NCI-H1092 (cell line): ENCODE measurements at places on chromosomes 5 and 9.

DNA sequence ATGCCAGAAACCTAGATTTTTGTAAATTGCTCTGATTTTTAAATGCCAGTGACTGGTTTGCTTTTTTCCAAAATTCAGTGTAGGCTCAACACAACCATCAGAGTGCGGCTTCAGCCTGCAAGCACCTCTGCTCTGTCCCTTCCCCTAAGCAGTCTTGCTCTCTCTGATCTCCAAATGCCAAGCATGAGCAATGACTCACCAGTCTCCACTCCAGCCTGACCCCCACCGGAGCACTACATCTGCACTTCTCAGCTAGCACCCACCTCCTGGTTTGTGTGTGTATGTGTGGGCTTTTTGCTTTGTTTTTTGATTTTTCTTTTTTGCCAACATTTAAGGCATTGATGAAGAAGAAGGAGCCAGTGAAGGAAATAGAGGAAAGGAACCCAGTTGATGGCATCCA is 61.4 kb upstream of the ADRA1B start:
- no peak for DNase-seq

DNA sequence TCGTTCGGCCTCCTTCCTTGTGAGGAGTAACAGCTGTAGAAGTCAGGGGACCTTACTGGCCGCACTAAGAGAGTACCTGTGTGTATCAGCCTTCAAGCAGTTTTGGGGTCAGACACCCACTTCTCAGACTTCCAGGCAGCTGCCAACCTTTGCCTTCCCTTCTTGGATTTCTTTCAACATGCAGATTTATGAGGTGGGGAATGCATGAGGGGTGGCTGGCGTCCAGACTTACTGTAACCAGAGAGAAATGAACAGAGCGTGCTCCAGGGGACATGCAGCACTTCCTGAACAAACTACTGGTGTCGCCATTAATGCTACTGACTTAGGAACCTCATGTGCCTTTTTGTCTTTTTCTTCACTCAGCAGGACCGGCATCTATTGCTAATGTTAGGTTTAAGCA is 46.7 kb downstream of the INSYN2B start:
- no peak for DNase-seq

DNA sequence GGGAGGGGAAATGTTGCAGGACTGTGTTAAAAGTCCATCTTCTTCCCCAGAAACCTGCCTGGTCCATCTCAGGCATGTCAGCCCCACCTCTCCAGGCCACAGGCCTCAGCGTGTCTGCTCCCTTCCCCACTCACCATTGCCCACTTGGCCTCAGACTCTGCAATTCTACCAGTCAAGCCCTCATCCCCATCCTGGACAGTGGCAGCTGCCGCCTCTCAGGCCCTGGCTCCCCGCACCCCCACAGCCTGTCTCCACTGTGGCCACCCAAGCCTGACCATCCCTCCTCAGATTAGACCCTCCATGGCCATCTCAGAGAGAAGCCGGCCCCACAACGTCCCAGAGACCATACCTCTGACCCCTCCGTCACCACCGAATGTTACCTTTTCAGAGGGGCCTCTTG is 89.9 kb downstream of the BARX1 start:
- DNase-seq = no peak

- no peak for DNase-seq
These were observed 9.6 kb downstream of the KIF2A start for GRCh38 chr5:62315376-62316175.

GRCh38 chr9:118059484-118060278 is 355.5 kb downstream of the TLR4 start:
- DNase-seq = no peak

- peak; percentile 72 for DNase-seq
These were observed 96.8 kb downstream of the ZNF608 start for GRCh38 chr5:124649491-124650146.

DNA sequence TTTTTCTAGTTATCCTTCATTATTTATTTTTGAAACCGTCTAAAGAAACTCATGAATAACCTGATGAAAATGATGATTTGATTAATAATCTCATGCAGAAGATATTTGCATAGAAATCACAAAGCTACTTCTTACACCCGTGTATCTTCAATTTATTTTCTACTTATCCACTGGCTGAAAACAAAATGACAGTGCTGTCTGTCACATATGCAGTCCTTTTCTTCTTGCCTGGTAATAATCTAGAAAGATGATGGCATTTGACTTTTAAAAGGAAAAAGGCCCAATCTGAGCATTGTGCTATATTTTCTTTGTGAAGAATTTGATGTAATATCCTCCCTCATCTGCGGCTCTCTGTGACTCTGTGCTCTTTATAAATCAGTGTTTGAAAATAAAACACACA is 253.3 kb downstream of the PRR16 start:
- no peak for DNase-seq

- no peak for DNase-seq
These were observed 44.2 kb downstream of the FAF2 start for GRCh38 chr5:176492431-176492830.

DNA sequence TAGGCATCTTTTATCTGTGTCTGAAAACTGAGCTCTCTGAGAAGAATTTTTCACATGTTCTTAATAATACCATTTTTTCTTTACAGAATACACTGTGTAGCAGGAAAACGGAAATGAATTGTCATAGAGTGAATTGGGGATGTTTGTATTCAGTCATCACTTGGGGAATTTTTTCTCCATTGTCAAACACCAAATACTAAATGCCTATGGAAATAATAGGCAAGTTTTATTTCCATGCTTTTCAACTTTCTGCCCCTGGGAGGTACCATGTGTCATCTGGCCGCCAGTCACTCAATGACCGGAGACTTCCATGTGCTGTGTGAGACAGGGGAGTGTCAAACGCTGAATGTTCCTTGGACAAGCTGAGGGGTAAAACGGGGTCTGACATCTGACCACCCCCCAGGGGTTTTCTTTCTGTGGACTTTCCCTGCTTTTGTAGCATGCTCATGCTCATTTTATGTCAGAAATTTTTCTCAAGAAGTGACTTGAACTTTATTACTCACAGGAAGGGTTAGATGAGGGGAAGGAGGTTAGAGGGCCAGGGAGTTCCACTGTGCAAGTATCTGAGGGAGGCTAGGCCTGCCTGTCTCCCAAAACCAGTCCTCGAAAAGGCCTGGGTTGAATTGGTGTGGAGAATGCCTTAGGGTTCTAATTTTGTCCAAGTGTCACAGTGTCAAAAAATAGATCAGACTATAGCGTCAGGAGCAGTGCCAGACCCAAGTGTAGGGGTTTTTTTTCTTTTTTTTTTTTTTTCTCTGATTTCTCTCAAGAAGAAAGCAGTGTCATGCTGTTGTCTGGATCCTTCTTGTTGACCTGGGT is 438.6 kb downstream of the AGTPBP1 start:
- DNase-seq = no peak

DNA sequence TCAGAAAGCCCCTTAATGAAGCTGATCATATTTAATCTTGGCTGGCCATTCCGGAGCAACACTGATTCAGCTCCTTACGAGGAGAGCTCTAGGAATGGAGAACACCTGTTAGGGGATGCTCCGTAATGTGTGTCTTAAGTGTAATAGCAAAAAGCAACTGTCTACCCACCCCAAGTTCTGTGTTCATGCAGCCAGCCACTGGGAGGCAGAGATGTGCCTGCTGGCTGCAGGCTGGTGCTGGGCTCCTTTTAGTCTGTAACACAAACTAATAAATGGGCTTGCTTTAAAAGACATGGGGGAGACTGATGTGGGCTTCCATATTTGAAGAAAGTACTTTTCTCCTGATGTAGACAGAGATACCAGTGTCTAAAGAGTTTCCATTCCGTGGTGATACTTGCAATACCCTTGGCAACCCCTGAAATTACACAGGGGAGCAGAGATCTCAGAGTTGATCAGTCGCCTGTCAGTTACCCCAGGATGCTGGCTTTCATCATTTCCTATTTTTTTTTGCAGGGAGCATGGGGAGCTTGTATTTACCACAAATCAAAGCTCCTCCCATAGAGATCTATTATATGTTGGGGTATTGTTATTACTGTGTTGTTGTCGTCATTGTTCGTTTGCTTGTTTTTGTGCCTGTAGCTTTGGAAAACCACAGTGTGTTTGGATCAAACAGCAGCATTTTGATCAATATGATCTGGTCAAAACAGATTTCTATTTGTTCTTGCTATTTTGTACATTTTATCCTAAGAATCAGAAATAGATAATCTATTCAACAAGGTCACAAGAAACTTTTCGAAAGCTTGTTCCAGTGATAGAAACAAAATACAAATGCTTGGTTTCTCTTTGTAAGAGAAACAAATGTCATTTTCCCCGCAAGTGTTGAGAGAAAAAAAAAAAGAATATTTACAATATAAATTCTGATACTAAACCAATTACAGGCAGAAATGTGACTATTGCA is 65.8 kb downstream of the MTX3 start:
- no peak for DNase-seq

DNA sequence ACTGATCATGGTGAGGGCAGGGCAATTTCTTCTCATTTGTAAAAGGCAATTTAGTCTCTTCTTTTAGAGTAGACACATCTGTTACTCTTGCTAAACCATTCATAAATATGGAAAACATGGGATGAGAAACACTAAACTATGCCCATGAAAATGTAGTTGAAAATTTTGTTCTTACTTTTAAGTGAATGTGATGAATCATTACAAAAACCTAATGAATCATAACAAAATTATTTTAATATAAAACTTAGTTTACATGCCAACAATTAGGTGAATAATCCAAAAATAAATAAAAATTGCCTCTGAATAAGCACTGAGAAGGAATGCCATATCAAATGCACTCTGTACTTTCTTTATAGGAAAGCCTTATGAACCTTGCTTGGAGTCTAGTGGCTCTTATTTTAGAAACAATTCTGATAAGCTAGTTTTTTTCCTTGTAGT is 297.7 kb upstream of the EFNA5 start:
- no peak for DNase-seq

DNA sequence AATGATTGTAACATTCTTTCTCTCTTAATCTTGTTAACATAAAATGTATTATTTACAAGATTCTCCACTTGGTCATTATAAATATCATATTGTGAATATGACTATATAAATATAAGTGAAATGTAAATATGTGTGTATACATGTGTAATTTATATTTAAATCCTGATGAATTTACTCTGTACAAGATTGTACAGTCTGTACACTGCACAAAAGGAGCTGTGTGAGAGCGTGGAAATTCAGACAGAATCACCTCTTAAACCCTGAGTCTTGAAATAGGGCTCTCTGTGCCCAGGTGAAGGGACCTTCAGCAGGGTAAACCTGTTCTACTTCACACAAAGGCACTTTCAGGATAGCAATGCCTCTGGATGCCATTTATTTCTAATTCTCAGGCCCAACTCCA is 456.0 kb downstream of the SEMA5A start:
- no peak for DNase-seq

DNA sequence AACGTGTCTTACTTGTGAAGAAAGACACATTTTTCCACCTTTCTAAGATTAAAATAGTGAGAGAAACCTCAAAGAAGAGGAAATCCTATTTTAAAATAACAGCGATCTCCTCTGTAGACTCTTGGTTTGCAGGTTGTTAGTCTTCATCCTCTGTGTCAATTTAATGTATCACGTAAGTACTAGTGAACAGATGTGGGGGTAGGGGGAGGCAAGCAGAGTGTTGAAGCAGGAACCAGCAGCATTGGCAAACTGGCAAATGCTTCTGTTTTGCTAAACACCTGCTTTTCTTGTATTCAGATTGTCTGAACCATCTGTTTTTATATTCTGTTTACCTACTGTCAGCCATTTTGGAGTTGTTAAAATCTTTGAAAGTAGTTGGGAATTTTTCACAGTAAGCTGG is 159.3 kb upstream of the TLX3 start:
- DNase-seq = no peak

GRCh38 chr9:130825809-130826208 is 9.2 kb upstream of the ABL1 start:
- DNase-seq = no peak

DNA sequence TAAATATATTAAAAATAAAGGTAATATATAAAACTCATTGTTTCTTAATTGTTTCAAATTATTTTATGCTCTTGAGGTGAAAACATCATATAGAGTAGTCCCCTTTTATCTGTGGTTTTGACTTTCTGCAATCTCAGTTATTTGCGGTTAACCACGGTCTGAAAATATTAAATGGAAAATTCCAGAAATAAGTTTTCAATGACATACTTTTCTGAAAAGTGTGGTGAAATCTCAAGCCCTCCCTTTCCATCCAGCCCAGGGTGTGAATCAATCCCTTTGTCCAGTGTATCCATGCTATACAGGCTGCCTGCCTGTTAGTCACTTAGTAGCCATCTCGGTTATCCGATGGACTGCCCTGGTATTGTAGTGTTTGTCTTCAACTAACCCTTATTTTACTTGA is 546.7 kb upstream of the DMAC1 start:
- no peak for DNase-seq

- DNase-seq = no peak
These were observed 210.2 kb upstream of the TARS1 start for GRCh38 chr5:33230467-33231078.

DNA sequence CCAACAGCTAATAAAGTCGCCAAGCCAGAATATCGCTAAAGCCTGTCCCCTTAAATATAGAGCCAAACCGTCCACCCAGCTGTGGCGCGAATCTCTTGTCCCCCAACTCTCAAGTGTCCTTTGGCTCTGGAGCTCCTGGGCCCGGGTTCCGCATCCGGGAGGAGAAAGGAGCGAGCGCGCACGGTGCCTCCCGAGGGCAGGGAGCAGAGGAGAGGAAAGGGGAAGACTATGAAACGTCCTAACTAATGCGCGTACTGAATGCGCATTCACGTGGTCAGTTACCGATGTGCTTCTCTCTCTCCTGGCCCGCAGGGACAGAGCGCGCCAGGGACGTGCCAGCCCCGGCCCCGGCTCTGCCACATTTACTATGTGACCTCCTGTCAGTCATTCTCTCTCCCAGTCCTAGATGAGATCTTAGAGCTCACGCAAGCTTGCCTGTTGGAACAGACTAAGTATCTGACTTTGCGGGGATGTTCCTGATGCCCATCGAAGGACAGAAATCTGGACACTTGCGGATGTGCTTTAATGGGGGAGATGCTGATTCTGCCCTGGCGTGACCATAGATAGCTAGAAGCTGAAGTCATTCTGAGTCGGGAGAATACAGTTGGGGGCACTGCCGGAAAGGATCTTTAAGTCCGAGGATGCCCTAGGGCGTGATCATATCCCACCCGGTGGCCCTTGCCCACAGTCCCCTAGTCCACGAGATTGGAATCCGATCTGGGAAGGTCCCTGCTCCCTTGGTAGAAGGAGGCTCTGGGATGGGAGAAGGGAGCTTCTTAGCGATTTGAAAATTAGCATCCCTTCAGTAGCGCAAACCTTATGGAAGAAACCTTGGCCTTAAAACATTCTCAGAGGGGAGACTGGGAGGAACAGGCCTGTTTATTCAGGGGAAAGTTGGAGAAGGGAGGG is 5.7 kb upstream of the EBF1 start:
- DNase-seq = no peak

- DNase-seq = no peak
These were observed 126.1 kb upstream of the STC2 start for GRCh38 chr5:173454361-173454735.
